ENCODE measurements at places on chromosomes 3 and 15. TPM values are rescaled to one million over a fixed set of nuclear protein-coding genes. Genes with fewer than 3 reads are reported as not detected.

- H3K27ac ChIP-seq, result no peak overlapping the region
- DNase-seq, result no peak
- peak overlapping the region; percentile 64 for H3K4me3 ChIP-seq
- H3K4me1 ChIP-seq, result peaks cover 26% of the 10 kb centered on the region
Observed at GRCh38 chr3:16550305-16550675, 36.8 kb upstream of the RFTN1 start.

DNA sequence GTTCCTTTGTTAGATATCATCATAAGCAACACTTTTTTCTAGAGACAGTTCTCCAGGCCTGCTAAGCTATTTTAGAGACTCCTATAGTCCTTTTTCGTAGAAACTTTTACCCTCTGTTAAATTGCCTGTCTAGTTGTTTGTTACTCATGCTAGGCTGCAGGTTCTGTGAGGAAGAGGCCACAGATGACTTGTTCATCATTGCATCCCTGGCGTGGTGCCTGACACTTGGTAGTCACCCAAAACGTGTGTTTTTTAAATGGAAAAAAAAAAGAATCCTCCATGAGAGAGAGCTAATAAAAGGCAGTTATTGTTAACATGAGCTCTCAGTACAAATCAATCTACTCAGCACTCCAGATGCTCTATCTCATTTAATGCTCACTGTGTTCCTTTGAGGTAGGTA, 35.1 kb downstream of the CCDC54 start:
- peak overlapping the region; percentile 53 for H3K27ac ChIP-seq
- peaks cover 46% of the 10 kb centered on the region for H3K4me1 ChIP-seq
- H3K4me3 ChIP-seq, result no peak overlapping the region

- peak overlapping the region; percentile 53 for H3K4me3 ChIP-seq
- DNase-seq, result no peak
- H3K4me1 ChIP-seq, result peaks cover 33% of the 10 kb centered on the region
- H3K27me3 ChIP-seq, result peaks cover 2% of the 10 kb centered on the region
- peaks cover 49% of the 10 kb centered on the region for H3K36me3 ChIP-seq
- peak overlapping the region; percentile 84 for H3K27ac ChIP-seq
Observed at GRCh38 chr15:98943051-98943508, 64.5 kb downstream of the PGPEP1L start.

- H3K36me3 ChIP-seq, result no peaks in the 10 kb centered on the region
- peak within 1 kb of the TSS; percentile 47 for H3K27ac ChIP-seq
- peaks cover 9% of the 10 kb centered on the region for H3K27me3 ChIP-seq
- no peak for DNase-seq
- H3K4me3 ChIP-seq, result peak within 1 kb of the TSS; percentile 68
- peaks cover 29% of the 10 kb centered on the region for H3K4me1 ChIP-seq
Observed at GRCh38 chr3:12158387-12159226, at the start of gene TIMP4. Gene TIMP4 (minus strand): TSS chr3:12158912. CDS start chr3:12158840, 72 bp downstream.

DNA sequence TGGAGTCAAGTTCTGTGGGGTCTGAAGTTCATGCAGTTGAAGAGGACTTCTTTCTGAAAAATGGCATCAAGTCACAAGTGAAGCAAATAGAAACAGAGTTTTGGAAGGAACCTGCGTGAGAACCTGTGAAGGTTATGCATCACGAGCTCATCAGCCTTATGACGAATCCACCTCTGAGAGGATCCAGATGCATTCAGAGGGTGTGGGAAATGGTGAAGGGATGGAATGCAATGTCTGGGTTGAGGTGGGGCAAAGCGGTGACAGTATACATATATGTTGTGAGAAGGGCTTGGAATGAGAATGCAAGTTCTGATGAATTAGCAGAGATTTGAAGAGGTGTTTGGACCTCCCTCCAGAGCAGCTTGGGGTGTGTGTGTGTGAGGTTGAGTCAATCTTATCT, 382.1 kb upstream of the TBL1XR1 start:
- peaks cover 3% of the 10 kb centered on the region for H3K27me3 ChIP-seq
- peaks cover 11% of the 10 kb centered on the region for H3K36me3 ChIP-seq
- peaks cover 10% of the 10 kb centered on the region for H3K4me1 ChIP-seq
- DNase-seq, result peak; percentile 29
- H3K4me3 ChIP-seq, result no peak overlapping the region

Gene ECT2
- 27.7 TPM for total RNA-seq

Gene MYNN
- total RNA-seq, result 12.2 TPM

DNA sequence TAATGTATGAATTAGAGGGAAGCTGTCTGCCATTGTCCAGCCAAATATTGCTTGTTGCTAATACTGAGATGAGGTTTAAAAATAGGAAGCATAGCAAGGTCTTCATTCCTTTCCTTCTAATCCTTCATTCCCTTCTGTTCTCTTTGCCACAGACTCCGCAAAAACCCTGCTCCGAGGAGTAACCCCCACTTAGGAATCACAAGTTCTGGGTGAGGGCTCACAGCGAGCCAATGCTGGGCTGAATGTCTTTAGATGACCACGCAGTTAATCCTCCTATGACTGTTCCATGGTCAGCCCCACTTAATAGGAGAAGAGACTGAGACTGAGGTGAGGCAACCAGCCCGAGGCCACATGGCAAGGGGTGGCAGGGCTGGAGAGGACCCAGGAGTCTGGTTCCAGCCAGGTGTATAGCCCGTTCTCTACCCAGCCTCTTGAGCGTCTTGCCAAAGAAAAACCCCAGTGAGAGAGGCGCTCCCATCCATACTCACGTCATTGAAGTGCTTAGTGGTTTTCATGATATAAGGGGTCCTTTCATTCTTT, 44.9 kb upstream of the CTSH start:
- H3K27ac ChIP-seq, result 0 out of 2 replicates have a peak overlapping the region, but pooled peaks have one; percentile 15
- peaks cover 5% of the 10 kb centered on the region for H3K27me3 ChIP-seq
- H3K4me1 ChIP-seq, result peaks cover 46% of the 10 kb centered on the region
- no peak overlapping the region for H3K4me3 ChIP-seq

GRCh38 chr3:2567451-2567850, 468.8 kb downstream of the CNTN4 start:
- no peaks in the 10 kb centered on the region for H3K36me3 ChIP-seq
- H3K27me3 ChIP-seq, result no peaks in the 10 kb centered on the region
- H3K4me1 ChIP-seq, result no peaks in the 10 kb centered on the region
- no peak overlapping the region for H3K4me3 ChIP-seq

DNA sequence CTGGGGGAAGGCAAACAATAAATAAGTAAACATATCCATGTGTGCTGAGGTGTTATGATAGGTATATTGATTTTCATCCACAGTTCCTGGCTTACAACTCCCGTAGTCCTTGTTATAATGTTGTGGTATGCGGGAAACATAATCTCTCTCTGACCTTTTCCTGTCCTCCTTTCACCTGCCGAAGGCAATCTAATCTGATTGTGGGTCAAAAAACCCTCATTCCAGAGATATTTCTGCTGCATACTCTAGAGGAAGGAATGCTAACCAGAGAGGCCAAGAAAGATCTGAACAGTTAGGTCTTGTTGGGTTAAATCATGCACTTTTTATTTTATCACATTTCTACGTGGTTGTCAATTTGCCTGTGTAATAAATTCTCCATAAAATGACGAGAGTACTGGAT, 383.6 kb upstream of the SEMA6D start:
- H3K4me3 ChIP-seq, result no peak overlapping the region
- no peaks in the 10 kb centered on the region for H3K36me3 ChIP-seq
- H3K4me1 ChIP-seq, result peaks cover 24% of the 10 kb centered on the region
- no peak for DNase-seq
- H3K27me3 ChIP-seq, result peaks cover 5% of the 10 kb centered on the region

DNA sequence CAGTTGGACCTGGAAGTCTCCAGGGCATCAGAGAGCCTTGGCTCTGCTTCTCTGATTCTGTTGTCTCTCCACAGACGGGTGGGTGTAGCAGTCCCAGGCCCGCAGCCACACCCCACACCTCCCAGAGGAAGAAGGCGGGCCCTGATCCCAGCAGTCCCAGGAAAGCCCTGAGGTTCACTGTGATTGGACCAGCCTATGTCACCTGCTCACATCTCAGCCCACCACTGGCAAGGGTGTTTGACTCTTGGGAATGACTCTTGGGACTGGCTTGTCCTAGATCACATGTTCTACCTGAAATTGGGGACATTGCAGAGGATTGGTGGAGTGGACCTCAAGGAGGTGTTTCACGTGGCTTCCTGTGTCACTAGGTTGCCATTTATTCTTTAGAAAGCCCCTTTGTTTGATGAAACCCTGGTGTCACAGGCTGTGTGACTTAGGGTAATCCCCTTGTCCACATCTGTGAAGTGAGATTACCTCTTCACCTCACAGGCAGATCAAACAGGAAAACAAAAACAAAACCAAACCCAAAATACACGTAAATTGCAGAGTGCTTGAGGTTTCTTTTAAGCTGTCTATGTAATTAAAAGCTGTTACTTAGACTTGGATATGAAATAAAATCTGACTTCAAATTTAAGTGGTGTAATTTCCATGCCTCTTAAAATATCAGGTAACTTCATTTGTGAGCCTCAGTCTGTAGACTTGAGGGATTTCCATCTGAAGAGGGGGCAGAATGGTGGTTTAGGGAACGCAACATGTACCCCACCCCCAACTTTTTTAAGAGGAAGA, 26.7 kb downstream of the FLNB start:
- no peak overlapping the region for H3K4me3 ChIP-seq
- H3K36me3 ChIP-seq, result peaks cover 19% of the 10 kb centered on the region
- peak overlapping the region; percentile 61 for H3K27ac ChIP-seq

- H3K36me3 ChIP-seq, result no peaks in the 10 kb centered on the region
- no peak for DNase-seq
- no peaks in the 10 kb centered on the region for H3K27me3 ChIP-seq
- H3K27ac ChIP-seq, result no peak overlapping the region
Observed at GRCh38 chr3:143567823-143568222, 280.4 kb downstream of the SLC9A9 start.

DNA sequence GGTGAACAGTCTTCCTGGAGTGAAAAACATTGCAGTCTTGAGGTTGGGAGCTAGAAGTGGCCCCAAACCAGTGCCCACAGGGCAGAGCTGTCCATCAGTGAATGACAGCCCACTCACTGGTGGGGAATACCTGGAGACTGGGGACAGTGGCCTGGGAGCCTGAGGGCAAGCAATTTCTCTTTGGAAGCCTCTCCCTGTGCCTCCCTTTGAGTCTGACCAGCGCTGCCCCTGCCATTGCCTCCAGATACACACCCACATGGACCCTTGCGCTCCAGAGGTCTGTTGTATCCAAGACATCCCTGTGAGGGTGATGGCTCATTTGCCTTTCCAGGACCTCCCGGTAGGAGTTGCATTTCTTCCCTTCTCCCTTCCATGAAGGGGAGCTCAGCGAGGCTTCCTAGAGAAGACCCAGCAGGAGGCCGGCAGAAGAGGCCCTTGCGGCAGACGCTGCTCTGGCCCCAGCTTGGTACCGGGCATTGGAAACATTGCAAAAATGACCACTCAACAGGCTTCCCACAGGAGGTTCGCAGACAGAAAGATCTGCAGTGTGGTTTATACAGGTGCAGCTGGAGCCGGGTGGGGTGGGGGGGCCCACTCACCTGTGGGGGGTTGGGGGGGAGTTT, 38.5 kb downstream of the KLF13 start:
- no peak for DNase-seq
- H3K4me1 ChIP-seq, result peaks cover 39% of the 10 kb centered on the region
- no peak overlapping the region for H3K27ac ChIP-seq
- peaks cover 12% of the 10 kb centered on the region for H3K36me3 ChIP-seq
- H3K27me3 ChIP-seq, result peaks cover 1% of the 10 kb centered on the region
- no peak overlapping the region for H3K4me3 ChIP-seq

- no peaks in the 10 kb centered on the region for H3K36me3 ChIP-seq
- H3K4me3 ChIP-seq, result no peak overlapping the region
- H3K27me3 ChIP-seq, result no peaks in the 10 kb centered on the region
- DNase-seq, result no peak
- H3K4me1 ChIP-seq, result no peaks in the 10 kb centered on the region
Observed at GRCh38 chr3:454986-455385, 258.4 kb downstream of the CHL1 start.

DNA sequence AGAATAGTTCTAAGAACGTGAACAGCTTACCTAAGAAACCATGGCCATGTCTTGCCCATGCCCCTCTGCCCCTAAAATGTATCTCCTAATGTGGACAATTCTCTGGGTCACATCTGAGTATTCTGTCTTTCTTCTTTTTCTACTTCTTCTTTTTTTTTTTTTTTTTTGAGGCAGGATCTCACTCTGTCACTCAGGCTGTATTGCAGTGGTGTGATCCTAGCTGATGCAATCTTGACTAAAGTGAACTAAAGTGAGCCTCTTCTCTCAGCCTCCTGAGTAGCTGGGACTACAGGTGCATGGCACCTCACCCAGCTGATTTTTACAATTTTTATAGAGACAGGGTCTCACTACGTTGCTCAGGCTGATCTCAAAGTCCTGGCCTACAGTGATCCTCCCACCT, 204.8 kb upstream of the ZPLD1 start:
- H3K27ac ChIP-seq, result no peak overlapping the region
- peaks cover 30% of the 10 kb centered on the region for H3K4me1 ChIP-seq
- H3K4me3 ChIP-seq, result no peak overlapping the region
- DNase-seq, result no peak
- no peaks in the 10 kb centered on the region for H3K36me3 ChIP-seq

GRCh38 chr3:182895513-182896112, 84.7 kb downstream of the DCUN1D1 start:
- H3K4me3 ChIP-seq, result no peak overlapping the region
- H3K27ac ChIP-seq, result no peak overlapping the region
- H3K36me3 ChIP-seq, result peaks cover 17% of the 10 kb centered on the region
- no peak for DNase-seq
